ENCODE measurements at places on chromosomes 16 and 17.

DNA sequence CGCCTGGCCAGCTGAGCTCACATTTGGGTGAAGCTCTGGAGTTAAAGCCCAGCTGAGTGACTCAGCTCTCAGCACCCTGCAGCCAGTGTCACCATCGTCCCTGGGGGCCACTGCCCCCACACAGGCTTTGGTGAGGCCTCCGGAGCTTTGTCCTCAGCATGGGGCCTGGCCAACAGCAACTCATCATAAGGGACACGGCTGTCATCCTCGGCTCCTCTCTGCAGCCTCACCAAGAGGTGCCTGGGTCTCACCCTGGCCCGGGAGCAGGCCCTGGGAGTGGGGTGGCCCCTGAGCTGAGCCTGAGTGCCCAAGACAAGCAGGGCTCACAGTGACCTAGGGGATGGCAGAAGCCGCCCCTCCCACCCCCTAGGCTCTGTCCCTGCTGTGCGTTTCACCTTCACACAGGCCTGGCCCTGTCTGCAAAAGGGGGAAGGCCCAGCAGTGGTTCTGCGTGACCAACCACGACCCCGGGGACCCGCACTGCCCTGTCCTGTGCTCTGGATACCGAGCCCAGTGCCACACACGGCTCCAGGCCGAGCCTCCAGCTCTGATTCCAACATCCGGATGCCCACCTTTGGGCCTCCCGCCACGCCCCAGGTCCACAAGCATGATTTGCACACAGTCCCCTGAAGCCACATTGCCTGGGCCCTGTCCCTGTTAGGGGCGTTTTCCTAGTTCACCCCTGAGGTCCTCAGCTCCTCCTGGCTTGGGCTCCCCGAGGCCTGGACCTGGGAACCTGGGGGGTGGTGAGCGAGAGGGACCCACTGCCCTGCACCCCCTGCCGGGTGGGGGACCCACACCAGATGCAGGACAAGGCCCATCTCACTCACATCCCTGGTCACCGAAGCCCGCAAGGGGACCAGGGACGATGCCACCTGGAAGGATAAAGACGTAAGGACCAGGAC lies 21.8 kb upstream of the AATK start:
- DNase-seq, result no peak

DNA sequence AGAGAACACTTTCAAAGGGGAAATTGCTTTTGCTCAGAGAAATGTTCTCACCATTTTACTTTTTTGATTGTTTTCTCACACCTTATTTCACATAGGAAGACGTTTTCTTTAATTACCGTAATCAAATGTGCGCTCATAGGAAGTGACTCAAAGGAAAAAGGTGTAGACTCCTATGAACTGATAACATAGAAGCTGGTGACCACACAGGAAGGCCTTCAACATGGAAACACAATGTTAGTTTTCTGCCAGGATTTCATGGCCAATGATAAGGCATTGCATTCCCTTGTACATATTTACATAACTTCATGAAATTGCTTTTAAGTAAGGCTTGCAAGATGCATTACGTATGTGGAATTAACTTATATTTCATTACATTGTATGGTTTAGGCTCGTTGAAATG lies 40.9 kb upstream of the KCNJ16 start:
- DNase-seq, result no peak

DNA sequence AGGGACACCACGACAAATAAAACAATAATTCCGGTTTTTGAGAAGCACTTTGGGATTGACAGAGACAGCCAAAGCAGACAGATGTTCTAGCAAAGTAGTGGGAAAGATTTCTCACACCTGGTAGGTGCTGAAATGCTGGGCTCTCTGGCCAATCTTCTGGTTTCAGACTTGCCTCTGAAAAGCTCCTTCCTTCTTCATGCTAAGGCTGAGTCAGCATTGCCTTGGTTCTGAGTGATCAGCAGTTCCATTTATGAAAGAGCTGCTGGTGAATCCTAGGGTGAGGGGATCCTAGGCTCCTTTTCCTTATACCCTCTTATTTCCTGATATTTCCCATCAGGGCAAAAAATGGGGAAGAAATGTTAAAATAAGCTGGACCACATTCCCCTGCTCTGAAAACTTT lies 268.7 kb upstream of the SALL1 start:
- DNase-seq, result no peak

- DNase-seq, result no peak
These were observed 121.5 kb downstream of the SDK2 start for GRCh38 chr17:73522696-73523095.

GRCh38 chr16:73063854-73064211 lies 15.9 kb upstream of the ZFHX3 start:
- no peak for DNase-seq

Measured in activated naive CD4-positive, alpha-beta T cell treated with Interleukin-2 at 50 U/mL for 16 hours (primary cell).